ENCODE measurements at places on chromosomes 13 and 19. TPM values are rescaled to one million over a fixed set of nuclear protein-coding genes. Genes with fewer than 3 reads are reported as not detected.

- no peak for DNase-seq
These were observed 4.4 kb upstream of the SHC2 start for GRCh38 chr19:465056-465816.

DNA sequence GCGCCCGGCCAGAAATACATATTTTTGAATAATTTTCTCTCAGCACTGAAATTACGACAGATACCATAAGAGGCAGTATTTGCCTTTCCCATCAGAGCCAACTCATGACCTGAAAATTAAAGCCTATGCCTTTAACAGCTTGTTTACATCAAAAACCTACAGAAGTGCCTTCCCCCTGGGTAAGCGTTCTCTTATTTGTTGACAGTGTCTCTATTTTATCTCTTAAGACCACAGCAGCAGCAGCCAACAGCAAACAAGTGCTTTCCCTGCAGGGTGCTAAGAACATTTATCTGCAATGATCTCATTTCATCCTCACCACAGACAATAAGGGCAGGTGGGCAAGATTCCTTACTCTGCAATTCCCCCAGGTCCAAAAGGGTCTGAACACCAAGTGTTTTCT lies 6.0 kb downstream of the AKAP8L start:
- DNase-seq, result no peak

DNA sequence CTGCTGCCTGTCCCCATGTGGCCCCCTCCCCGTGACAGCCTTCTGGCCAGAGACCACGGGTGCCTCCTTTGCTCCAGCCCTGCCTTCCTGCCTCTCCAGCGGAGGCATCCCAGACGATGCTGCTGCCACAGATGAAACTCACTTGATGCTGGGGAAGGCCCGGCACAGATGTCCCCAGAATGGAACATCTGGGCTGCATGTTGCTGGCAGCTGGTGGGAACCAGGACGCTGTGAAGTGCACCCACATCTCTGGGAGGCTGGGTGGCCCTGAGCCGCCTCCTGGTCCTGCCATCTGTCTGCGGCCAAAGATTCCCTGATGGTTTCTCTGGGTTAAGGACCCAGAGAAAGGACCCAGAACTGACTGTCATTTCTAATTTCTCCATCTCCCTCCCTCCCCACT lies 51.9 kb upstream of the PTPRS start:
- no peak for DNase-seq

- DNase-seq, result no peak
These were observed 2.9 kb upstream of the C19orf85 start for GRCh38 chr19:55467236-55468053.

GRCh38 chr13:105177265-105177900 lies 1358.1 kb downstream of the EFNB2 start:
- no peak for DNase-seq

- peak; percentile 46 for DNase-seq
These were observed 1.3 kb upstream of the BSG start for GRCh38 chr19:570937-571565.

- DNase-seq, result no peak
These were observed 4.1 kb downstream of the POLR1D start for GRCh38 chr13:27625839-27626238.

DNA sequence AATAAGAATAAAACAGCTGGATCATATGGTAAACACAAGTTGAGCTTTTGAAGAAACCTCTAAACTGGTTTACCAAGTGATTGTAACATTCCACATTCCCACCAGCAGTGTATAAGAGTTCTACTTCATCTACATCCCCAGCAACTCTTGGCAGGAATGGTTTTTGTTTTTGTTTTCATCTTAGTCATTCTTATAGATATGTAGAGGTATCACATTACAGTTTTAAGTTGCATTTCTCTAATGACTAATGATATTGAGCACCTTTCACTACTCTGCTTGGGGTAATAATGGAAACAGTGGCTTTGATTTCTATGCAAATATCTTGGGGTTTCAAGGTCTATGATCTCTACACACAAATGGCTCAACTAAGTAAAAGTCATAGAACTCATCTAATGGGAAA lies 614.5 kb downstream of the TBC1D4 start:
- DNase-seq, result no peak

Gene MKNK2
- 81.0 TPM for polyA plus RNA-seq

GRCh38 chr19:38293281-38293680 lies 10.8 kb upstream of the C19orf33 start:
- no peak for DNase-seq

DNA sequence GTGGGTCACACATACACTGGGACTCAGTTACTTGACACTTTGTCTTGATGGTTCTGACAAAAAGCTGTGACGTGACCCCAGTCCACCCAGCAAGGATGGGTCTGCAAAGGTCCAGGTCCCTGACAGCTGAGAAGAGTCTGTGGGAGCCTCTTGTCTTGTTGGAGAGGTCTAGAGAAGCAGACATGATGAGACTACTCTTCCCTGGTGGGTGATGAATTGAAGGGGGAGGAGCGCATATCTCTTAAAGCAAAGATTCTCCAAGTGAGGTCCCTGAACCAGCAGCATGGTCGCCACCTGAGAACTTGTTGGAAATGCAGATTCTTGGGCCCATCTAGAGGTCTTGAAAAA lies 78.5 kb upstream of the MEDAG start:
- DNase-seq, result no peak

Gene CDX2
- polyA plus RNA-seq, result not detected

- no peak for DNase-seq
These were observed 2.0 kb downstream of the GPR183 start for GRCh38 chr13:99305158-99305557.

DNA sequence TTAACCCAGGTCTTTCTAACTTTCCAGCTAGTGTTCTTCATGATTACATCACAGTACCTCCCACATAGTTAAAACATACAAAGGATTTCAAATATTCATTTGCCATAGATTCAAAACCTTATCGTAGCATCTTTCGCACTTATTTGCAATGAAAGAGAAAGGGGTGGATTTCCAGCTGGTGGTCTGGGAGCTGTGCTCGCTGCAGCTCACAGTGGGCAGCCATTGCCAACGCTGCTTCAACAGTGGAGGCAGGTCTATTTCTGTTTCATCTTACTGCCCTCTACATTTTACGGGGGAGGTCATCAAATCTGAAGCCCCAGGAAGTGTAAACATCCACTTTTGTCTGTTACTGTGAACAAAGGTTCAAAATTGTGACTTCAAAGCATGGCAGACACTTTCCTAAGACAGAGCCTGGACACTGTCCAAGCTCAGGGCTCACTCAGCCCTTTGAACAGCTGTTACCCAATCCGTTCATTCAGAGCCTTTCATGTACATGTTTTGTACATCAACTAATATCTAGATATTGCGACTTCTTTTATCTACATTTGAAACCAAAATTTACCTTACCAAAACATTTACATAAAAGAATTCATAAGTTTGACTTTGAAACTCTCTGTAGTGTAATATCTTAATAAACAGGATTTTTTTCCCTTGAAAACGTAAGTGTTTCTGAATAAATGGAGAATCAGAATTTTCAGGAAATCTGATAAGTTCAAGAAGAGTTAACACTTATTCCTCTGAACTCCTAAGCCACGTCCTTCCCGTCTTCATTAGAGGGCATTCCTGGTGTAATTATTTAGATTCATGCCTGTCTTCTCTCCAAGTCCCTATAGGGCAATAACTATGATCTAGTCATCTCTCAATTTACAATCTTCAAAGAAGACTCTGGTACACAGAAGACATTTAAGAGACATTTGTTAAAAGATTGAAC lies 25.1 kb downstream of the STARD13 start:
- DNase-seq, result no peak

GRCh38 chr19:38004186-38004520 lies 97.1 kb downstream of the SIPA1L3 start:
- no peak for DNase-seq

GRCh38 chr19:7729211-7729610 lies 2.7 kb downstream of the CLEC4G start:
- DNase-seq, result no peak

GRCh38 chr19:29630655-29631054 lies 24.6 kb downstream of the POP4 start:
- no peak for DNase-seq

- no peak for DNase-seq
These were observed 534 bp upstream of the HPN start for GRCh38 chr19:35040826-35041547.

All from renal pelvis (tissue), 12 donors.